AG08396 (cell line): ENCODE measurements at places on chromosomes 1 and 21.

GRCh38 chr1:200916681-200917080 is 22.0 kb downstream of the INAVA start:
- no peak for DNase-seq

DNA sequence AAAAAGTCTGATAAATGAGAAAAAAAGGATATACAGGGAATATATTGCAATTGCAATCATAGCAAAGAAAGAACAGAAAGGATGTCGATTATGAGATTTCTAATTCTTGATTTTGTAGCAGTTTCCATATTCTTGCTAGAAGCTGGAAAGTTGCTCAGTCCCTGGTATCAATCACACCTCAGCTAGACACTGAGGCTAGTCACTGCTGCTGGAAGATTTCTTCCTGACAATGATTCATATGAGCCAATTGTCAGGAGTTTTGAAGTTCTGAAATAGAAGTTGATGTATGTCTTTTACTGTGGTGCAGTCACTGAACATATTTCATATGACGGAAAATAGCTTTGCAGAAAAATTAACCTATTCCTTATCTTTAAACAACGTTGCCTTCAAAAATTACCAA is 208.4 kb upstream of the C1orf105 start:
- DNase-seq: no peak

GRCh38 chr1:35475356-35475755 is 81.8 kb downstream of the KIAA0319L start:
- DNase-seq: no peak

- no peak for DNase-seq
These were observed 31.6 kb upstream of the NUF2 start for GRCh38 chr1:163290025-163290640.

DNA sequence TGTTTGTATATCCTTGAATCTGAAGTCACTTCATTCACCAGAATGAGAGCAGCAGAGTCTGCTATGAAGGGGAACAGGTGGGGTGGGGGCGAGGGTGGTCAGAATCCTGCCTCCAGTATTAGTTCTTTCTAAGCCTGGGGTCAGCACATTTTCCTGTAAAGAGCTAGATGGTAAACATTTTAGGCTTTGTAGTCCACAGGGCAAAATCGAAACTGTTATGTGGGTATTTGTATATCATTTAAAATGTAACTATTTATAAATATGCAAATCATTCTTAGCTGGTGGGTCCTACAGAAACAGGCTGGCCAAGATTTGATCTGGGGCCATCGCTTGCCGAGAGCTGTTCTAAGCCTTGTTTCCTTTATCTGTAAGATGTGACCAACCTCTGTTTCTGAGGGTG is 96.0 kb downstream of the IGSF21 start:
- no peak for DNase-seq

GRCh38 chr21:36608041-36608896 is 90.6 kb upstream of the SIM2 start:
- DNase-seq: no peak

- no peak for DNase-seq
These were observed 7.7 kb downstream of the ARMH1 start for GRCh38 chr1:44681905-44682882.

- DNase-seq: no peak
These were observed 38.3 kb downstream of the ZC3H11B start for GRCh38 chr1:219574484-219575087.

DNA sequence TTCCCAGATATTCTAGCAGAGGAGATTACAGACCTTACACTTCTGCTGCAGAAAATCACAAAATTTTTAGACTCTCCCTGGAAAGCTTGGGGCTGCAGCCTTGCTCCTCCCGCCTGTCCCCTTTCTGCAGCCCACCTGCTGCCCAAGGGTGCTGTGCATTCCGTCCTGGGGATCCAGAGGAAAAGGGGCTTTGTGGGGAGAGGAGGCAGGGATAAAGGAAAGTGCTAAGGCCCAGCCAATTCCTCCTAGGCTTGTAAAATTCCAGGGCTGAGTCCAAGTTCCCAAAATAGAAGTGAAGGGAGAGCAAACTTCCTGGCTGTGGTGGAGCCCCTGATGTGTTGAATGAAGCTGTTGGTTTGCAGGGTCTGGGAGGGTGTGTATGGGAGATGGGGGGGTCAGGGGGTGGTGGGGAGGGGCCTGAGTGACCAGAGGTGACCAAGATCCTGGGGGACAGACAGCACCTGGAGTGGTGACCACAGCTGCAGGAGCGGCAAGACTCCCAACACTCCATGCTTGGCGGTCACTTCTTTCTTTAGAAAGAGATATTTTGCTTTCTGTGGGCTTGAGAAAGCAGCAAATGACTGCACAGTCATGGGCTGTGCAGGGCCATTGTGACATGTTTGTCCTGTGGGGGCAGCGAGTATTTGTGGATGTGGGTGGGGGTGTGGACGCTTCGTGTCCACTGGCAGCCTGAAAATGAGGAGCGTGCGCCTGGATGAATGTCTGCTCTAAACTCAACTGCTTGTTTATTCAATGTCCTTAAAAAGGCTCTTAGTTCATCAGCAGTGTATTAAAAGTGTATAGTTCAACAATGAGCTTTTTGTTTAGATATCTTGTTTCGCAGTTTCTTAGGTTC is 68.4 kb downstream of the TLR5 start:
- no peak for DNase-seq

GRCh38 chr1:155648207-155649147 is 38.5 kb downstream of the MSTO1 start:
- peak; percentile 64 for DNase-seq

DNA sequence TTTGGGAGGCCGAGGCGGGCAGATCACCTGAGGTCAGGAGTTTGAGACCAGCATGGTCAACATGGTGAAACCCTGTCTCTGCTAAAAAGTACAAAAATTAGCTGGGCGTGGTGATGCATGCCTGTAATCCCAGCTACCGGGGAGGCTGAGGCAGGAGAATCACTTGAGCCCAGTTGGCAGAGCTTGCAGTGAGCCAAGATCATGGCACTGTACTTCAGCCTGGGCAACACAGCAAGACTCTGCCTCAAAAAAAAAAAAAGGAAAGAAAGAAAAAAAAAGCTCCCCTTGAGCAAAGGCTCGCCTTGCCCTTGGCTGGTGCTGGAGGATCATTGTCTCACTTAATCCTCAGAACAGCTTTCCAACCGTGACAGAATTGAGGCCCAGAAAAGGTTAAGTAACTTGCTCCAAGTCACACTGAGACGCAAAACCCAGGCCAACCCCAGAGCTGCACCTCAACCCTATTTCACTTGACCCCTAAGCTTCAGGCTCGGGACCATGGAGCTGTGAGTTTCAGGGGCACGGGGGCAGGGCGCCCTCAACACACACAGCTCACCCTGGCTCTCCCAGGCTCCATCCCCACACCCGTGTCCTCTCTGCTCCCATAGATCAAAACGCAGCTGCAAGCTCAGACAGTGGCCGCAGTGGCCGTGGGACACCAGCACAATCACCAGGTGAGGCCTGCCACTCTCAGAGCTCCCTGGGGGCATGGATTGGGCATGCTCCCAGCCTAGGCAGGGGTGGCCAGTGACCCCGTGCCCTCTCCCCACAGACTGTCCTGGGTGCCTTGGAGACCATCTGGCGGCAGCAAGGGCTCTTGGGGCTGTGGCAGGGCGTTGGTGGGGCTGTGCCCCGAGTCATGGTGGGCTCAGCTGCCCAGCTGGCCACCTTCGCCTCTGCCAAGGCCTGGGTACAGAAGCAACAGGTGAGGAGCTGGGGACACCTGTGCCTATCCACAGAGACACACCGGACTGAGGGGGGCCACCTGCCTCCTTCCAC is 1.6 kb downstream of the SLC25A34 start:
- DNase-seq: no peak

GRCh38 chr1:157363660-157364140 is 188.6 kb downstream of the FCRL5 start:
- DNase-seq: peak; percentile 59

GRCh38 chr1:46246548-46247435 is 771 bp upstream of the RAD54L start:
- DNase-seq: peak; percentile 61

- DNase-seq: no peak
These were observed 392.7 kb downstream of the NPHP4 start for GRCh38 chr1:5599541-5599940.

DNA sequence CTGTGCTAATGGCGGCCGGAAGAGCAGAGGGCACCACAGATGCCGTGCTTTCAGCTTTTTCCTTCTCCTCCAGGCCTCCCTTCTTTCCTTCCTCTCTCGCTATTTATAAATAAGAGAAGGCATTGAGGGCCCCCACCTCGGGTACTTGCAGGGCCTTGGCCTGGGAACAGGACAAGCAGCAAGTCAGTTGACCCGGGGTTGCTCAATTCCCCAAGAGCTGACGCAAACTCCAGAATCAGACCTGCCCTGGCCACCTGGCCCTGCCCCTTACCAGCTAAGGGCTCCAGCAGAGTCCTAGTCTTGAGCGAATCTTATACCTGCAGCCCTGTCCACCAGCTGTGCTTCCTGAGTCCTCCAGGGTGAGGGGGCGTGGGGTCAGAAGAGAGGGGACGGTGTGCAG is 13.5 kb downstream of the TNFRSF1B start:
- no peak for DNase-seq

DNA sequence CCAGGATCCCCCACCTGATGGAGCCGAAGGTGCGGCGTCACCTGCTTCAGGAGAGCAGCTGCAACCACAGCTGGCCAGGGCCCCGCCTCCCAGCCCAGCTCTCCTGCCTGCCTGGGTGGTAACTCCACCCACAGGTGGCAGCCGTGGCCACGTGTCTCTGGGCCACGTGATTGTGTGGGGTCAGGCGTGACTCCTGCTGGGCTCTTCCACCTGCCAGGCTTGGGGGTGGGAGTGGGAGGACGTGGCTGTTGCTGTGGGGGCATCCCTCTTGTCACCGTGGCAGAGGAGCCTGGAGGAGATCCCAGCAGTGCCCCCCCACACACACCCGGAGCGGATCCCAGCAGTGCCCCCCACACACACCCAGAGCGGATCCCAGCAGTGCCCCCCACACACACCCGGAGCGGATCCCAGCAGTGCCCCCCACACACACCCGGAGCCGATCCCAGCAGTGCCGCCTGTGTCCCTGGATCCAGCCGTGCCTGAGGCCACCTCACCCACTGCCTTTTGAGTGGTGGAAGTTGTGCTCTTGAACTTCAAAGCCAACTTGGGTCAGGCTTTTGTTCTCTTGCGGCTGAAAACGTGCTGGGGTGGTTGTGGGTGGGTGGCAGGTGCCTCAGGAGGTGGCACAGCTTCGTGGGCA is 32.2 kb downstream of the POFUT2 start:
- no peak for DNase-seq

DNA sequence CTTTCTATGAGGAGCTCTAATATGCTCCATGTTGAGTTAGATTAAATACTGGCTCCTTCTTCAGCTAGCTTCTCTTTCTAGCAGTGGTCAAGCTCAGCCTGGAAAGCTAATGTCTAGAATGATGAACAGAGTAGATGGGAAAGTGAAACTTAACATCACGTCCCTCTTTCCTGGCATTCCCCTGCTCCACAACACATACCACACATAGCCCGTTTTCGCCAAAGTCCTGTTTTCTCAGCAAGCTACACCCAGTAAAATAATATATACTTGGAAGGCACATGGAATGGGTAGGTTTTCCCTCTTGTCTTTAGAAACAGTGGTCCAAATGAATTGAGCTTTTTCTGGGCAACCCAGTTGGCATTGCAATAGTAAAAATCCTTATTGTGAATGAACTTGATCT is 3.8 kb downstream of the KRTAP27-1 start:
- DNase-seq: no peak

DNA sequence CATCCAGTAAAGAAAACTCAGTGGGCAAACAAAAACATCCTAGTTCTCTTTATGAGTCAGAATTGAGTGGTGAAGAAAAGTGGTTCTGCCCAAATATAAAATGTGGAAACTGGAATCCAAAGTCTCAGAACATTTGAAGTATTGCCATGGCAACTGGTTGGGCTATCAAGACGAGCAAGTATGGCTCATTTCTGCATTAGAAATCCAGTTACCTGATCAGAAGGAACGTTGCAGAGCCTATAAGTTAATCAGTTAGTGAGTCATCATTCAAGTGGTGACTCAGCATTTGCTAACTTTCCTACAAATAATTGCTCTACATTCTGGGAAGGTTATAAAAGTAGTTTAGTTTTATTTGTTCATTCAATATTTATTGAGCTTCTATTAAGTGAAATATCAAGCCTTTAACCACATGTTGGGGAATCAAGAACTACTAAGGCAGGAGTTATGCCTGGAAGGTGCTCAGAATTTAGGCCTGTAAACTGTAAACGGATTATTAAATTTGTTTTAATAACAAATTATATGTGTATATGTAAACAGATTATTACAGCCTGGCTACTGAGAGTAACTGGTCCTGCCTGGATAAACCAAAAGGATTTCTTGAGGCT is 104.3 kb downstream of the PAPPA2 start:
- peak; percentile 18 for DNase-seq

- peak; percentile 17 for DNase-seq
These were observed 164.4 kb upstream of the PALMD start for GRCh38 chr1:99481391-99481996.

DNA sequence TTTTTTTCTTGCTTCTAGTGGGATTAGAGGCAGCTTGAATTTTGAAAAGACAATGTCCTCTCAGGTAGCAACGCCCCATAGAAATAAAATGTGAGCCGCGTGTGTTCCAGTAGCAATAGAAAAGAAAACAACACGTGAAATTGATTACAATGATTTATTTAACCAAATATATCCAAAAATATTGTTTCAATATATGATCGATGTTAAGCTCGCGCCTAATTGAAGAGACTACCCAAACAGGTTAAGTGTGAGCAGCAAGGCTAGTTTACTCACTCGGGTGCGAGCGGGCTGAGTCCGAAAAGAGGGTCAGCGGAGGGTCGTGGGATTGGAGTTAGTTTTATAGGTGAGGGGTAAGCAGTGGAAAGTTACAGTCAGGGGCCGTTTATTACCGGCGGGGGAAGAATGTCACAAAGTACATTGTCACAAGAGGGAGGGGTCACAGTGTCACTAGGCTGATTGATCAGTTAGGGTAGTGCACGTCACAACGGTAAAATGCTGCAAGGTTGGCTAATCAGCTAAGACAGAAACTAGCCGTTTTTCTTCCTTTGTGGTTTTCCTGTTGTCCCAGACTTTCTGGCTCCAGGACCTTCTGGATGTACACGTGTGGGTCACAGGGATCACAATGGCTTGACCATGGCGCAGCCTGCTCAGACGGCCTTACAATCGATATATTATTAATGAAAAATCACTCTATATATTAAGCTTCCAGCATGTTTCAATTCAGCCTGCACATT is 697 bp upstream of the ZNF670 start:
- no peak for DNase-seq

- no peak for DNase-seq
These were observed 10.9 kb downstream of the PADI2 start for GRCh38 chr1:17108360-17108759.

GRCh38 chr1:20964540-20965484 is 177.7 kb upstream of the HP1BP3 start:
- DNase-seq: no peak

DNA sequence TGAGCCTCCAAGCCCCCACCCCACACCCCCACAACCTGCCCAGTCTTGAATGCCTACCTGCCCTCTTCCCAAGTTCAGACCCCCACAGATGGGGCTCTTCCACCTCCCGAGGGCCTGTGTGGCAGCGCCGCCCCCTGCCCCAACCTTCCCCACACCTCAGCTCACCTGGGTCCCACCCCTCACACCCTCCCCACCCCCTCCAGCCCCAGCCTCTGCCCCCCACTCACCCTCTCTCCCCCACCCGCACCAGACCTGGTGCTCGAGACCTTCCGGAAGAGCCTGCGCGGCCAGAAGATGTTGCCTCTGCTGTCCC is 9.2 kb downstream of the TNFRSF18 start:
- DNase-seq: no peak

- no peak for DNase-seq
These were observed 36.8 kb upstream of the TENT5C start for GRCh38 chr1:117568999-117569398.

GRCh38 chr1:6496365-6496721 is 4.9 kb upstream of the PLEKHG5 start:
- no peak for DNase-seq
